NT2/D1 (cell line): ENCODE measurements at places on chromosomes 7 and 10.
A peak's percentile ranks its signal among the peaks of the same experiment; 100 is the strongest.

DNA sequence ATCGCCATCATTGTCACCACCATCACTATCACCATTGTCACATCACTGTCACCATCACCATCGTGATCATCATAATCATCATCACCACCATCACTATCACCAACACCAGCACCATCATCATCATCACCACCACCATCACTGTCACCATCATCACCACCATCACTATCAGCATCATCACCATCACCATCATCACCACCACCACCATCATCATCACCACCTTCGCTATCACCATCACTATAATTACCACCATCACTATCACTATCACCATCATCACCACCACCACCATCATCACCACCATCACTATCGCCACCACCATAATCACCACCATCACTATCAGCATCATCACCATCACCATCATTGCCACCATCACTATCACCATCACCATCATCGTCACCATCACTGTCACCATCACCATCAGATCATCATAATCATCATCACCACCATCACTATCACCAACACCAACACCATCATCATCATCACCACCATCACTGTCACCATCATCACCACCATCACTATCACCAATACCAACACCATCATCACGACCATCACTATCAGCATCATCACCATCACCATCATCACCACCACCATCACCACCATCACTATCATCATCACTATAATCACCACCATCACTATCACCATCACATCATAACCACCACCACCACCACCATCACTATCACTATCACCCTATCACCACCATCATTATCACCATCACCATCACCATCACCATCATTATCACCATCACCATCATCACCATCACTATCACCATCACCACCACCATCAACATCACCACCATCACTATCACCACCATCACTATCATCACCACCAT, 6.0 kb upstream of the GNA12 start:
- DNase-seq = no peak

DNA sequence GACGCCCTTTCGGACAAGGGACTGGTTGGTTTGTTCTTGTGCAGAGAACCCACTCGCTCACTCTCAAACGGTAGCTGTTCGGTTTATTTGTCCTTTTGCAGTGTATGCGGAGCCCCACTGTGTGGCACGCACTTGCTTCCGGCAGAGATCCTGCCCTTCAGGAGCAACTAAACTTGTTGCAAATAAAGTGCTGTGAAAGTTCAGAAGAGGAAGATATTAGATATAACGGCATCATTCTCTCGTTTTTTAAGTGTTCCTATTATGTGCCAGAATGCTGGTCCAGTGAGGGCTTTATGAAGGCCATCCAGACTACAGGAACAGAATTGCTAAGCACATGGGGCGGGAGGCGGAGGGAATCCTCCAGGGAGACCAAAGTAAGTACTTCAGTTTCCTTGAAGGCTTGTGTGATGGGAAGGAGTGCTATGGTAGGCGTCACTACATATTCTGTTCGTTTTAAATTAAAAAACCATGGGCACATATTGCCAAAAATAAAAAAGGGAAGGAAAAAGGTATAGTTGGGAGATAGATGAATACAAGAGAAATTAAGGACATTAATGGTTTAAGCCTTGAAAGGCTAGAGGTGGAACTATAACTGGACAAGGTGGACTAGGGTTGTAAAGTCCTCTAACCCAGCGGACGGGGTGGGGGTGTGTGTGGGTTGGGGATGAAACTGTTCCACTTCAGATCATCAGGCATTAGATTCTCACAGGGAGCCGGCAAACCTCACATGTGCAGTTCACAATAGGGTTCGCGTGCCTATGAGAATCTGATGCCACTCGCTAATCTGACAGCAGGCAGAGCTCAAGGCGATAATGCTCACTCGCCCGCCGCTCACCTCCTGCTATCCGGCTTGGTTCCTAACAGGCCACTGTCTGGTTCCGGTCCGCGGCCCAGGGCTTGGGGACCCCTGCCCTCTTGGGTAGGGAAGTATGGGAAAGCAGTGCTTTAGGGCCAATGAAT, 704 bp upstream of the ERLIN1 start:
- DNase-seq = no peak

DNA sequence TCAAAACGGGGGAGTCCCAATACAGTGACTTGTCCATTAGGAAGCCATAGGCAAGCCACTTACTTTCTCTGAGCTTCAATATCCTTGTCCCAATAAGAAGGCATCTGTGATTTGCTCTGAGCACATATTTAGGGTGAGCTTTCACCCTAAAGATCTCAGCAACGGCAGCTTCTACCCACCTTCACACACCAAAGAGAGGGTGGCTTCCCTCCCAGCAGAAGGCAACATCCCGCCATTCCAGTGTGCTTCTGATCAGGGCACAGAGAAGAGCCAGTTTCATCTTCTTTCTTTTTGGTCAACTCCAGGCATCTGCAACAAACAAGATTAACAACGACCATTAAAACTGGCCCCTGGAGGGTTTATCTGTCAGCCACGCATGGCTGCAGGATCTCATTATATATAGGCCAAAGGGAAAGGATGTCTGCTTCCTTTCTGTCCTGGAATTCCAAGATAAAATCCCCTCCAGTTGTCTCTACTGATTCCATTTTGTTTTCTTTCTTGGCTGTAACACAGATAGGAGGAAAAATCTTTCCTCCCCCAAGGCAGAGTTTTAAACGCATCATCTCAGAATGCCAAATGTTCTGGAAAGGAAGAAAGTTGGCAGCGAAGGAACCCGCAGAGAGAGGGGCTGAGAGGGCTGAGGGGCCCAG, 491 bp upstream of the SH2D4B start:
- no peak for DNase-seq

DNA sequence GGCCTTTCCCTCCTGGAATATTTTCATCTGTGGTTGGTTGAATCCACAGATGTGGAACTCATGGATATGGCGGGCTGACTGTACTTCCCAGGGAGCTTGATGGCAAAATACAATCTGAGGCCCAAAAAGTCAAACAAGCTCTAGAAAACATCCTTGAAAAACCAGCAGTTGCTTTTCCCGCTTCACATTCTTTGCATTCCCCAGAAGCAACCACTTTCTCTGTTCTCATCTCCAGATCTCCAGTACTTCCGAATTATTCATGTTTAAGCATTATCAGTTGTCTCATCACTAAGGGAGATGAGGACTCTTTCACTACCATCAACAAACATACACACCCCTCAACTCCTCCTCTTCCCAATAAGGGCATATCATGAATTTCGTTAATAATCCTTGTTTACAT, 55.3 kb downstream of the KIF5B start:
- DNase-seq = peak; percentile 22

- peak; percentile 33 for DNase-seq
These were observed 33.7 kb downstream of the DDC start for GRCh38 chr7:50531401-50531911.

DNA sequence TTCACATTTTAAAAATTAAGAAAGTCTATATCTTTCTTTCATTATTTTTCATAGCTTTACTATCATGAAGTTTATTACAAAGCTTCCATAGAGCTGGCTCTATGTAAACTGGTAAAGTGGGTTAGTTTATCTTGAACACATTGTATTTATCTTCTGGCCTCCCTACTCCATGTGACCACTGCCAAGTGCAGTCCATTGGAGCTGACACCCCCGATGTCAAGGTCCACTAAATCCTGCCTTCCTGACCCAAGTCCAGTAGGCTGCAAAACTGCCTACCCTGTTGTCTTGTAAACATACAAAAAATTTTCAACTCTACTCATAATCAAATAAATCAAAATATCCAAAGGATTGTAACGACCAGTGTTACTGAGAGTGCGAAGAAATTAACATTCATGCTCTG, 10.2 kb downstream of the DNAJC12 start:
- DNase-seq = no peak
